ENCODE measurements at places on chromosomes 4 and X.
A peak's percentile ranks its signal among the peaks of the same experiment; 100 is the strongest.

GRCh38 chr4:2261110-2261852 lies 628 bp downstream of the MXD4 start:
- peak; percentile 47 for DNase-seq

DNA sequence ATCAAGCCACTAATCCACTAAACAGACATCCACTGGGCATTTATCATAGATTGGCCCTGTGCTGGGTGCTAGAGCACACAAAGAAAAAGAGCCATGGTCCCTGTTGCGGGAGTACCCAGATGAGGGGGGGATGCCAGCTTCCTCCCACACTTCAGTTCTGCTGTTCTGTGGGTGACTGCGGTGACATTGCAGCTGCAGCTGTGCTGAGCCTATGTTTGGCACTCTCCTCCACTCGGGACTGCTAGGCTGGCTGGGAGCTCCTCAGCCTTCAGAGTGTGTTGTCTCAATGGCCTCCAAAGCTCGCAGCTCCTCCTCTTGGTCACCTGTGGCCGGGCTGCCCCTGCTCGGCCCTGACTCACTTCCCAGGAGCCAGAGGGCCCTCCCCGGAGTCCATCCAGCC lies 173.2 kb downstream of the CLCN4 start:
- no peak for DNase-seq

DNA sequence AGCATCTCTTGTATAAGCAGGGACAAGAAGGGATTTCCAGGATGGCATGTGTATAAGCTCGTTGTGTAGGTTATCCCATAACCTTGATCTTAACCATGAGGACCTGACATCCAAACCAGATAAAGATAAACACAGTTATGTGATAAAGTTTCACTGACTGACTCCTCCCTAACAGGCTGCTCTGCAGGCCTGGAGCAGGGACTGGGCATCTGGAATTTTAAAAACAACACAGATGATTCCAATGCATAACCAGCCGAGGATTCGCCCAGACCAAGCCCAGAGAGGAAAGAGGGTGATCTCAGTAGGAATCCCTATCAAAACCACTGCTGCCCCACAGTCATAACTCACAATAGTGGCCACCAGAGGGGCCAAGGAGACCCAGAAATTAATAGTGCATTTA lies 22.7 kb downstream of the KLF3 start:
- no peak for DNase-seq

DNA sequence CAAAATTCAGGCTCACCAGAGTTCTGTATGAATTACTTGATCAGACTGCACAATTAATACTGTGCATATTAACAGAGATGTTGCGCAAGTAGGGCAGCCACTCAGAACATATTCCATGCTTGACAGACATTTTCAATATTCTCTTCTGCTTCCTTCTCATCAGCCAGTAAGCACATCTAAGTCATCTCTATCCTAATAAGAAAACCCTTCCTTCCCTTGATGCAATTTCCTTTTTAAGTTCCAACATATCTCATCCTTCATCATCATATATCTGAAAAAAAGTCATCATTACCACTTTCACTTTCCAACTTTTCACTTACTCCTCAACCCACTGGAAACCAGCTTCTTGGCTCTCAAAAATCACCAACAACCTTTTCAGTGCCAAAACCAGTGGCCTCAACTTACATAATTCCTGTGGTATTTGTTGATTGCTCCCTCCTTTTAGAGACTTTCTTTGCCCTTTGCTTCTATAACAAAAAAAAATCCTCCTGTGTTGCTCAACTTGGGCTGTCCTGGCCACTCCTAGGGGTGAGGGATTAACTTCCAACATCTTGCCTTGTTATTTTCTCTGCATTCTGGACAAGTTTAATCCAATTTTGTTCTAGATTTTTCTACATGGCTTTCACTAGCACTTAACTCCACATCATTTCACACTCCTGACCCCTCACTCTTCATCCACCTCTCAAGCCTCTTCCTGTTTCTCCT lies 14.1 kb downstream of the MBNL3 start:
- peak; percentile 42 for DNase-seq

- no peak for DNase-seq
These were observed 31.9 kb downstream of the MAGED4 start for GRCh38 chrX:52216541-52216940.

GRCh38 chrX:8841911-8842310 lies 40.7 kb upstream of the FAM9A start:
- DNase-seq = no peak

DNA sequence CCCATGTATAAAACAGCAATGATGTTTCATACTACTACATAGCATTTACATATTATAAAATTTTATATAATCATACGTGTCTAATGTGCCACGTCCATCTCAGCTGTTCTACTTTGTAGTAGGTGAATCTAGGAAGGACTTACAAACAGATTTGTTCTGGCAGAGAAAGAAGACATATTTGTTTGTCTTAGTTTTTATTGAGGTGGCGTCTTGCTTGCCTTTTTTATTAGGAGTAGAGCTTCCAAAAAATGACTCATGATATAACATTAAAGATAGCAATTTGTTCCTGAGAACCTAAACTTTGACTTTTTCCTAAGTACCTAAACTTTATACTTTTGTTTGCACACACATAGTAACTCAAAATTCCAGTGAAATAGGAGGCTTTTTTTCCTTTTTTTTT lies 64.6 kb downstream of the CLDN22 start:
- DNase-seq = no peak

DNA sequence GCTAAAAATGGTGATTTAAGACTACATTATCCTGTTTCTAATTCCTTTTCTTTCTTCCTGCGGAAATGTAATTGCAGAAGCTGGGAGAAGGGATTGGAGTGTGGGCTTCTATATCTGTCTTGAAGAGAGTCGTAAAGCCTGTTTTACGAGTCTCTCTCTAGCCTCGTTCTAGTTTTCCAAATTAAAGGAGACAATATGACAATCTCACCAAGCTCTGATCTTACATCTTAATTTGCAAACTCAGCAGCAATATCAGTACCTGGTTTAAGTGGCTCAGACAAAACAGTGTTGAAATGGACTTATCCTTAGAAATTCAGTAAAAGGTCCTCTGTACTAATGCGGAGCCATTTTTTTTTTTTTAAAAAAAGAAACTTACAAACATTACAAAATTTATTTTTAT lies 349.5 kb upstream of the HAND2 start:
- DNase-seq = no peak

DNA sequence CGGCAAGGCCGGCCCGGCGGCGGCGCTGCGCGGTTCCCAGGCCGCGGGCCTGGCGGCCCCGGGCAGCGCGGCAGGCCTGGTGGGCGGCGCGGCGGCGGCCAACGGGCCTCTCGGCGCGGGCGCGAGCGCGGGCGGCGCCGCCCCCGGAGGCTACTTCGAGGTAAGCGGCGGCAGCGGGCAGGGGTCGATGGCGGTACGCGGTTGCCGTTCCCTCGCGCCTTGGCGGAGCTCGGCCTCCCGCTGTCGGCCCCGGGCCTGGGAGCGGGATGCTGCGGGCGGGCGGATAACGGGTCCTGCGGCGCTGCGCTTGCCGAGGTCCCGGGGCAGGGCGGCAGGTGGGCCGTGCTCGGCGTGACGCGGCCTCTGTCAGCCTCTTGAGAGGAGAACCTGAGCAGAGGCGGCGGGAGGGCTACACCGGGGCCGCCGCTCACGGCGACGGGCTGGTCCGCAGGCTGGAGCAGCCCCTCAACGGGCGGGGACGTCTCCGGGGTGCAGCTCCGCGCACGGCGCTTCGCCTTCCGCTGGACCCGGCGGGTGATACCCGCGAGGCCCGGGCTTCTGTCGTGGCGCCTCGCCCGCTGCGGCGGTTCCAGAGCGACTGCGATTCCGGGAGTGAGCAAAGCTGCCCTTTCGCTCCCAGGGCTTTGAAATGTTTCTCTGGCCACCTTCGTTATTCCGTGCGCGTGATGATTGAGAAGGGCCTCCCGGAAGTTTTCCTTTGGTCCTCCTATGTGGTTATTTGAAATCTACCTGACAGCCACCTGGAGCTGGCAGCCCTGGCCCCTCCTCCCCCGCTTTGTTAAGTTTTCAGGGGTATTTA lies 774 bp downstream of the FAM193A start:
- DNase-seq = peak; percentile 36

DNA sequence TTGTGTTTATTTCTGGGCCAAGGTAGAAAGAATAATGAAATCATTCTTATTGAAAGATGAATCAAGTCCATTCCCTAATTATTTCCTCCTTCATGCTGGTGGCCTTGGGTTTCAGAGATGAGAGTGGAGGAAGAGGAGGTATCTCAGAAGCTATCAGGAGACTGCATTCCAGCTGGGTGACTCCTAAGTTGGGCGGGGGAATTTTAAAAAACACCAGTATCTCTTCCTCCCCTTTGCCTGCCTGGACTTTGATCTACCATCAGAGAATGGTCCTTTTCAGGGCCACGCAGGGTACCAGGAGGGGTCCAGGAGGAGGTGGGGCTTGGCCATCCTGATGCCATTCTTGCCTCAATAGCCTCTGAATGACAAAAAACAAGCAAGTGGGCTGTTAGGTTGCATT lies 104.4 kb downstream of the ASMT start:
- no peak for DNase-seq

DNA sequence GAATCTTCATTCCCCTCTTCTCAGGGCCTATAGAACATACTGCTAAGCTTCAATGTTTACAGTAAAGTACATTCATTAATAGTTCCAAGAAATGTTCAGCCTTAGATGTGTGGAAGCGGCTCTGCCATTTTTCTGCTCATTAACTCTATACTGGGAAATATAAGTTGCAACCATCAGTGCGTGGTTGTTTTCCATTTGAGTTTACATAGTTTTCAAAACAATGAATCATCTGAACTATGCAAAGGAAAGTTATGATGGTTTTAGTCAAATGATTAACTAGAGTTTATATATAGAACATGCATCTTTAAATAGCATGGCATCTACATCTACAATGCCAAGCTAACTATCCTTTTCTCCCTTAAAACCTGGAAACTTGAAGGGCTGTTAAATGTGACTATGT lies 29.6 kb downstream of the LEF1 start:
- no peak for DNase-seq

DNA sequence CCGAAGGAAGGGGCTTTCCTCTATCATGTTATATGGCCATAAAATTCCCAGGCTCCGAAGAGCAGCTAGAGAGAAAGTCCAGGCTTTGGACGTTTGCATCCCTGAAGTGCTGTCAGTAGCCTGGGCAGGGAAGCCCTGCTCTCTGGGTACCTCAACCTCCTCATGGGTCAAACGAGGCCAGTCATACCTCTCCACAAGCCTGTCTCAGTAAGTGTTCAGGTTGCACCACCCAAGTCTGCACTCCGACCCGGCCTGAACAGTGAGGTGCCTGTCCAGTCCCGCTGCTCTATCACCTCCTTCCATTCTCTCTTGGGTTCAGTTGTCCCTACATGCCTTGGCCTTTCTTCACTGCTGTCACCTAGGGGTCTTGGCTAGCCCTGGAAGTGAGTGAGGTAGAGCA lies 78.9 kb downstream of the STARD8 start:
- DNase-seq = no peak

GRCh38 chr4:13558881-13559280 lies 14.6 kb upstream of the NKX3-2 start:
- no peak for DNase-seq

DNA sequence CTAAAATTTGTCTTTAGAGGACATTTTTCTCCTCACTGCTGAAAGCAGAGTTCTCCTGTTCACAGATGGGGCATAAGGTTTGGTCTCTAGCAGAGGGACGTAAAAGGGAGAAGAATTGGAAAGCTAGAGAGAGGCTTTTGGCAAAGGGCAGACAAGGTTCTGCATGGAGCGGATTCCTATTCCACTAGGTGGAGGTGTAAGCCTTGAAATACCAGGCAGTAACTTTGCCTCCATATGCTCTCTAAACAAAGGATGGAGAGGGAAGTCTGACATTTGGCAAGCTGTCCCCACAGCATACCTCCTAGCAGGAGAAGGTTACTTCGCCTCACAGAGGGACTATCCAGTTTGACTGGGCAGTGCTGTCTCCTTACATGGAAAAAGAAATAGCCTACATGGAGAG lies 174.7 kb downstream of the DACH2 start:
- no peak for DNase-seq

- DNase-seq = no peak
These were observed 357 bp upstream of the IGBP1 start for GRCh38 chrX:70132877-70133302.

- DNase-seq = no peak
These were observed 658.6 kb downstream of the GRXCR1 start for GRCh38 chr4:43550981-43551627.

GRCh38 chr4:69196209-69196965 lies 18.2 kb downstream of the UGT2B11 start:
- DNase-seq = no peak

- no peak for DNase-seq
These were observed 25.2 kb downstream of the ARX start for GRCh38 chrX:24990535-24990934.

GRCh38 chr4:17082186-17082585 lies 183.7 kb upstream of the LDB2 start:
- DNase-seq = peak; percentile 53

DNA sequence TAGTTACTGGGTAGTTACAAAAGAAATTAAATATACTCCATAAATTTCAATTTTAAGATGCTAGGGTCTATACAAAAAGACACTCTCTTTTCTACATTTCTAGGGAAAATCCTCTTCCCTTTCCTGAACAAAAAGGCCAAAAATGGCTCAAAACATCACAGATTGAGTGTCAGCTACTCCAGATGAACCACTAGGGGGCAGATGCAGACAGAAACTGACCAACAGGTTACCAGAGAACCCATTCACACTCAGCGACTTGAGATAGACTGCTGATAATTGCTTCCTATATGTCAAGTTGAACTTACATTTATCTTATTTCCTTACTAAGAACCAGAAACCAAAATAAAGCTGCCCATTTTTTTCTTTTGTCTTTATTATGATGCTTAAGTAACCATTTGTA lies 83.4 kb upstream of the MID1IP1 start:
- DNase-seq = peak; percentile 12

DNA sequence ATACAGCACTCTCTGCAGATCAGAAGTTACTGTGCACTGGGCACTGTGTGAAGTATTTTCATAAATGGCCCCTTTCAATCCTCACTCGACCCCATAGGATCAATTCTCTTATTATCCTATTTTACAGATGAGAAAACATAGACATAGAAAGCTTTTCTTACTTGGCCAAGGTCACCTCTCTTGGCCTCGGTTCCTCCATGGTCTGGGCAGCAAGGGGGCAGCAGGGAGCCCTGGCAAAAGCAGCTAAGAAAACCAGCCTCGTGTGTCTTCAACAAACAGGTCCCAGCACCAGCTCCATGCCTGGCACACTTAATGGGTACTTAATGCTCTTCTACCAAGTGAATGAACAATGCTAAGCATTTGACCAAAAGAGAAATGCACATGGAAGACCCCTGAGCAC lies 34.4 kb downstream of the BST1 start:
- no peak for DNase-seq

GRCh38 chrX:46811121-46811520 lies 25.7 kb upstream of the RP2 start:
- DNase-seq = peak; percentile 42

DNA sequence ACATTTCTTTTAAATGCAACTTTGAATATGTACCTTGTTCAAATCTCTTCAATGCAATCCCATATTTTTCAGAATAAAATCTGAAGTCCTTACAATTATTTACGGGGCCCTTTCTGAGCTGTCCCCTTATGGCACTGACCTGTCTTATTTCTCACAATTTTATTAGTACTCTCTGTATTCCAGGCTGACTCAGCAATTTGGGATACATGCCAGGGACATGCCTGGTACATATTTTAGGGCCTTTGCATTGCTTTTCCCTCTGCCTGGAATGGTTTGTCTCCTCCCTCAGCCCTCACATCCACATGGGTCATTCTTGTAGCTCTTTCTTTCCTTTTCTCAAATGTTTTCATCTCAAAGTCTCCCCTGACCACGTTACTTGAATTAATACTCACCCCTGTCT lies 172.2 kb upstream of the TECRL start:
- peak; percentile 33 for DNase-seq

- DNase-seq = peak; percentile 7
These were observed 46.7 kb downstream of the LARP1B start for GRCh38 chr4:128107766-128108165.

GRCh38 chrX:23374291-23374690 lies 39.6 kb downstream of the PTCHD1 start:
- DNase-seq = no peak
